M059J (cell line): ENCODE measurements at places on chromosomes 7 and 10. TPM values are rescaled to one million over a fixed set of nuclear protein-coding genes. Genes with fewer than 3 reads are reported as not detected.

Gene AKR1C8
- total RNA-seq, result not detected in 2 replicates

DNA sequence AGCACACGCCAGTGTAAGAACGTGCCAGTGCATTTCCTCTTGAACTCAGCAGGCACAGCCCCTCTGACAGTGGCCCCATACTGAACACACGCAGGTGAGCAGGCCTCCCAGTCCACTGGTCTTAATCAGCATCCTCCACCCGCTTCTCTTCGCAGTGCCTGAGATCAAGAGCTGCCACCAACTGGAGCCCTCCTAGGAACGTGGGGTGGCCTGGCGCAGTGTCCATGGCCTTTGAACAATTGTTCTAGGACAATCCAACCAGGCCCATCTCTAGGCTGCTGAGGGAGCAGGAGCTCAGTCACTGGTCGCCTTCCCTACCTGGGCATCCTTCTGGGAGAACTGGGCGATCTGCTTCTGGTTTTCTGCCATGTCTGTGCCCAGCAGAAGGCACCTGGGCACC lies 15.2 kb downstream of the PYROXD2 start:
- no peak for DNase-seq

GRCh38 chr7:112414855-112415490 lies 35.3 kb upstream of the IFRD1 start:
- DNase-seq, result peak; percentile 64

- DNase-seq, result no peak
Measured at GRCh38 chr7:96224073-96224472, 97.8 kb downstream of the SLC25A13 start.

Gene STAG3
- 8.3 and 10.5 TPM in 2 replicates for total RNA-seq

- no peak for DNase-seq
Measured at GRCh38 chr7:26700386-26700785, 164.0 kb downstream of the SKAP2 start.

GRCh38 chr7:47392241-47392759 lies 189.6 kb downstream of the TNS3 start:
- DNase-seq, result no peak
